ENCODE measurements at places on chromosomes 7 and 10.

DNA sequence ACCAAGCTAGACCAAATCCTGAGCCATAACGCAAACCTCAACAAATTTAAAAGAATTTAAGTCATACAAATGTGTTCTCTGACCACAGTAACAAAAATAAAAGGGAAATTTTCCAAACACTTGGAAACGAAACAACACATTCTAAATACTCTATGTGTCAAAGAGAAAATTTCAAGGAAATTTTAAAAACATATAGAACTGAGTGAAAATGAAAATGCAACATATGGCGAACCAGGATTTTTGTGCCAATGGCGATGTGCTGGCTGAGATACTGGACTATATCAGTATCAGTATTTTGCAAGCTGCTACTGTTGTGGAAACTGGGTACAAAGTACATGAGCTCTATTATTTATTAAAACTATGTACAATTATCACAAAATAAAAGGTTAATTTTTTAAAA lies 34.1 kb downstream of the KNDC1 start:
- DNase-seq = no peak

DNA sequence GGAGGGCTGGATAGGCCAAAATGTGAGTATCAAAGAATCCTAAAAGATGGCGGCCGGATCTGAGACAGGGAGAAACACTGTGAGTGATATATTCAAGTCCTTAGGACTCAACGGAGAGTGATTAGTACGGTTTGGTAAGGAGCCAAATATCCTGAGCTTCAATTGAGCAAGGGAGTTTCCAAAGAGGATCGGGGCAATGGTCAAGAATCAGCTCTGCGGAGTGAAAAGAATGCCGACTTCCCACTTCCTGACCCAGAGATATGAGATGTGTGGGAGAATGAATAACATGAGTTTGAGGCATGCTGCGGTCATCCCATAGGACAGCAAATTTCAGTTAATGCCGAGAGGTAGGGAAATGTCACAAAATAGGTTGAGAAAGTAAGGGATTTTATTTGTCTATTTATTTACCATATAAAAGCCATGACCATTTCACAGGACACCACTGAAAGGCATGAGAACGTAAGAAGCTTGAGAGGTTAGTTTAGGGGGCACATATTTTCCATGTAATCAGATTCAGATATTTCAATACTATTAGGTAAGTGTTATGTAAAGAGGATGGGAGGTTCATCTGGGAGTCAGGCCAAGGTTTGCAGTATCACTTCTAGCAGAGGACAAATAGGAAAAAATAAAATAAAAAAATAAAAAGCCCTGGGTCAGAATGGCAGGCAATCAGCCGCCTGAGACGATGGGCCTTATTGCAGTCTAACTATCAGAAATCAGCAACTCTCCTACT lies 165.6 kb downstream of the HGF start:
- no peak for DNase-seq

DNA sequence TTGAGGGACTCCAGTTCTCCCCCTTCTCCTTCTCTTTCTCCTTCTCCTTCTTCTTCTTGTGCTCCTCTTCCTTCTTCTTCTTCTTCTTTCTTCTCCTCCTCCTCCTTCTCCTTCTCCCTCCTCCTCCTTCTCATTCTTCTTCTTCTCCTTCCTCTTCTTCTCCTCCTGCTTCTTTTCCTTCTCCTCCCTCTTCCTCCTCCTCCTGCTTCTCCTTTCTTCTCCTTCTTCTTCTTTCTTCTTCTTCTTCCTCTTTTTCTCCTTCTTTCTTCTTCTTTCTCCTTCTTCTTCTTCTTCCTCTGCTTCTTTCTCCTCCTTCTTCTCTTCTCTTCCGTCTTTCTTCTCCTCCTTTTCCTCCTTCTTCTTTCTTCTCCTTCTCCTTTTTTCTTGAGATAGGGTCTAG lies 25.6 kb upstream of the LIMK1 start:
- DNase-seq = no peak

- DNase-seq = no peak
Measured at GRCh38 chr10:59433720-59434428, 71.5 kb upstream of the FAM13C start.

DNA sequence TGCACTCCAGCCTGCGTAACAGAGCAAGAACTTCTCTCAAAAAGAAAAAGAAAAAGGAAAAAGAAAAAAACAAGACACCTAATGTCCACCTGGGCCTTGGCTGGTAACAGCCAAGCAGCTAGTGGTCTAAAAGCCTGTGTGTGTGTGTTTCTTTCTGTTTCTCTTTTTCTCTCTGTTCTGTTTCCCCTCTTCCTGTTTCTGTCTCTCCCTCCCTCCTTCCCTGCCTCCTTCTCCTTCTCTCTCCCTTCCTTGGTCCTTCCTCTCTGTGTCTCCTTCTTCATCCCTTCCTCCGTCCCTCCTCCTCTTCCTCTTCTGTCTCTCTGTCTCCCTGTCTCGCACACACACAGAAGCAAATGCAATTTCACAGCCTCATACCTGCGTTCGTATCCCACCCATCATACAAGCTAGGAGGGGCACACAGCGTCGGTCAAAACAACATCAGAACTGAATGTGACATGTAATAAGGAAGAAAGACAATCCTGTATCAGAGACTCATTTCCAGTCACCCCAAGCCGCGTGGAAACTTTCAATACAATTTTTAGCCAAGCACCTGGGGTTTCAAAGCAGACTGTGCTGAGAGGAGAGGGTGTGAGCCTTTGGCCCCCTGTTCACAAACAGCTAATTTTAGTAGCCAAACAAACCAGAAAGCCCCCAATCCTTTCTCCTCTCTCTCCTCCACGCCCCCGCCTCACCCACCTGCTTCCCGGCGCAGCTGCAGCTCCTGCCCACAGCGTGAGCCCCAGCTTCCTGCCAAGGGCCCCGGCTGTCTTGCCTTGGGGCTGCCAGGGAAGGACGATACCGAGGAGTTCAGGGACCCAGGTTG lies 50.2 kb upstream of the GNA12 start:
- DNase-seq = peak; percentile 42

DNA sequence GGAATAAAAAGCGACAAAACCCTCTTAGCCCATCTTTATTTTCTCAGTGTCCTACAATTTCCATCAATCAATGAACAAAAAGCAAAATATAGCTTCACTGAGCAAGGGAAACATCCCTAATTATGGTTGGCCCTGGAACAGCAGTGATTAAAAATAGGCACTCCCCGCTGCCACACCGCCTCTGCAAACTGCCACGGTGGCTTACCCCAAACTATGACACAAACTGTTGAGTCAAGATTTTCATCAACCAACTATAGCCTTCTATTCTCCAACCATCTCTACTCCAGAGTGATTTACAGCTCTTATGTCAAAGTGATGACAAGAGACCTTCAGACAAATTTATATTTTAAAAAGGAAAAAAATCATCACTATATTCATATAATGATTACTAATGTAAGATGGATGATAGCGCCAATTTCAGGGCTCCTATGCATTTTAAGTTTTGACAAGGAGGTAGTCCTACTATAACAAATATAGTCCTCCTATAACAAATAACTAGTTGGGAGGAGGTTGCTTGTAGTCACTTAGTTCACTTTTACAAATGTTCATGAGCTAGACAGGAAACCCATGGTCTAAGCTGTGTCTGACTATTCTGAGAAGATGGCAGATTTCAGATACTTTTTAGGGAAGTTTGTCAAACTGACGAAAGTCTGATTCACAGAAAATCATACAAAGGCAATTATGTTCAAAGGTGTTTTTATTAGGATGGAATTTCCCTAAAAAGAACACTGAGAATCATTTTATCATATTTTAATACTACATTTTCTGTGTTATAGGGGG lies 26.3 kb downstream of the DENND11 start:
- DNase-seq = no peak

DNA sequence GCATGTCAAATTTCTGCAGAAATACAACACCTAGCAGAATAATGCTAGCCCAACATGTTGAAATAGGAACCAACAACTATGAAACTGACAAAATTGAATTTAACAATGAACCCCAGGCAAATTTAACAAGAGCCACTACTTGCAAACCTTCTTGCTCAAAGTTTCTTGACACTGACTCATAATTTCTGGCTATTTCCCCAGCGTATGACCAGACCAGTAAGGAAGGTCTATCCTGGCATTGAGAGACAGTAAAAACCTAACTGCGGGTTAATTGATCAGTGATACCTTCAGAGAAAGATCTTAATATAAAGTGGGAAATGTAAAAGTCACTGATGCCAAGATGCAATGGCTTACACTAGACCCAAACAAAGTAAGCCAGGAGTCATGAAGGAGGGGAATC lies 510.1 kb downstream of the ARL4A start:
- no peak for DNase-seq

DNA sequence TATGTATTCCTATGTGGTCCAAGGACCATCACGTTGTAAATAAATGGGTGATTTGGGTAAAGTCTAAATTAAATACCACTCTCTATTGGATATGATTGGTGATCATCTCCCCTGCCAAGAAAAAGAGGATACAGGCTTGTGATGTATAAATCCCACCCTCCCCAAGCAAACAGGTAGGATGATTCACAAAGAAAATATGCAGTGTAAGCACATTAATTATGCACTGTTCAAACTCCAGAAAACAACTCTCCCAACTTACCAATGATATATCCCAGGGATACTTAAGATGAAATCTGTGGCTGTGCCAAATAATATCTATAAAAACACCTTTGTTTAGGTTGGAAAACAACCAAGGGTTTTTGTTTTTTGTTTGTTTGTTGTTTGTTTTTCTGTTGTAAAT lies 795.9 kb downstream of the XPNPEP1 start:
- no peak for DNase-seq

DNA sequence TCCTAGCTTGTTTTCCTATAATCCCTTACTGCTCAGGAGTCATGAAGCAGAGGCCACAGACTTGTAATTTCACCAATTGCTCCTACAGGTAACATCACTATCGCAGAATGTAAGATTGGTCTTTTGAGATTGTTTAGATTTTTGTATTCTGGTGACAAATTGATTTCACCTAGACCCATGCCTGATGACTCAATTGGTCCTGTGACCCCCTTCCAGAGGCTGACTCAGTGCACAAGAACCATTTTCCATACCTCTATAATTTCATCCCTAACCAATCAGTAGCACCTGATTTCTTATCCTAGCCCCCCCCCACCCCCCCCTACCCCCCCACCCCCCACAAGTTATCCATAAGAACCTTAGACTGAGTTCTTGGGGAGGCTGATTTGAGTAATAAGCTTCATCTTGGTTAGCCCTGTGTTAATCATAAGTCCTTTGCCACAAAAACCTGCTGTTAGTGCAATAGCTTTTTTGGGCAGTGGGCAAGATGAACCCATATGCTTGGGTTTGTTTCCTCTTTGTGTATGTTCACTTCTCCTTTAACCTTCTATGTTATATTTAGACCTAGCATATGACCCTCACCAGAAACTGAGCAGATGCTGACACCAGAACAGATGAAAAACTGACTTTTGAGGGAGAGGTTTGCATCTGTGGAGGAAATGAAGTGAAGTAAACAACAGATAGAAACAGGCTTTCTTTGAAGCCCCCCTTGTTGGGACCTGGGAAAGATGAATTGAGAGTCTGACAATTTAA lies 187.1 kb downstream of the KIF20B start:
- DNase-seq = no peak

- DNase-seq = no peak
Measured at GRCh38 chr7:148959726-148960125, 68.6 kb downstream of the PDIA4 start.

GRCh38 chr7:100476903-100477870 lies 1.8 kb downstream of the TSC22D4 start:
- no peak for DNase-seq

- DNase-seq = no peak
Measured at GRCh38 chr7:125423458-125424155, 494.0 kb upstream of the POT1 start.

DNA sequence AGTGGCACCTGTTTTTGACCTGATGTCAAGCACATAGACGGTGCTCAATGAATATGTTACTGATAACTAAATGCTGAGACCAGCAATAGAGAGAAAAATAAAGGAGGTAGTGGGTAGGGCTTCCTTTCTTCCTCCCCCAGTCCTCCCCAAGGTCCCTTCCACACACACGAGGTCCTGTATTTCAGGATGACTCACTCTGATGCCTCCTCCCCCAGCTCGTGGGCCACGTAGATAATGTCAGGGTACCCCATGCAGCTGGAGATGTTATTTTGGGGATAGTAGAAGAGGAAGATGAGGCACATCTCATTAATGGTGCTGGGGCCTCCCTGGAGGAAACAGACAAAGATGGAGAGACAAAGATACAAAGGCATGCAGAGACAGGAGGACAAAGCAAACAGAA lies 17.3 kb downstream of the PRSS58 start:
- DNase-seq = no peak

- no peak for DNase-seq
Measured at GRCh38 chr10:119412244-119413092, 130.1 kb downstream of the RGS10 start.

GRCh38 chr10:132113766-132114365 lies 48.1 kb downstream of the JAKMIP3 start:
- DNase-seq = no peak
